ENCODE measurements at places on chromosomes 5 and 9.

DNA sequence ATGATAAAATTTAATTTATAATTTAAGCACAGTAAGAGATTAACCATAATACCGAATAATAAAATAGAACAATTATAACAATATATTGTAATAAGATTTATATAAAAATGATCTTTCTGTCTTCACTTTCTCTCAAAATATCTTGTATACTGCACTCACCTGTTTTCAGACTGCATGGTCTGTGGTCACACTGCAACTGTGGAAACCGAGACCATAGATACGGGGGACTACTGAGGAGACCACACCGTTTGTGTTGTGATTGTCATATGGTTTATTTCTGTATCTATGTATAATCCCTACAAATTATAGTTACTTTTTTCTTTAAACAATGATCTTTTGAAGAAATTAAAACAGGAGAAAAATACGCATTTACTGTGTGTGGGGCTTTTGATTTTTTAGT is 78.8 kb upstream of the TNFAIP8 start:
- DNase-seq = no peak

- no peak for DNase-seq
Observed at GRCh38 chr5:161311146-161311708, 235.3 kb downstream of the GABRB2 start.

DNA sequence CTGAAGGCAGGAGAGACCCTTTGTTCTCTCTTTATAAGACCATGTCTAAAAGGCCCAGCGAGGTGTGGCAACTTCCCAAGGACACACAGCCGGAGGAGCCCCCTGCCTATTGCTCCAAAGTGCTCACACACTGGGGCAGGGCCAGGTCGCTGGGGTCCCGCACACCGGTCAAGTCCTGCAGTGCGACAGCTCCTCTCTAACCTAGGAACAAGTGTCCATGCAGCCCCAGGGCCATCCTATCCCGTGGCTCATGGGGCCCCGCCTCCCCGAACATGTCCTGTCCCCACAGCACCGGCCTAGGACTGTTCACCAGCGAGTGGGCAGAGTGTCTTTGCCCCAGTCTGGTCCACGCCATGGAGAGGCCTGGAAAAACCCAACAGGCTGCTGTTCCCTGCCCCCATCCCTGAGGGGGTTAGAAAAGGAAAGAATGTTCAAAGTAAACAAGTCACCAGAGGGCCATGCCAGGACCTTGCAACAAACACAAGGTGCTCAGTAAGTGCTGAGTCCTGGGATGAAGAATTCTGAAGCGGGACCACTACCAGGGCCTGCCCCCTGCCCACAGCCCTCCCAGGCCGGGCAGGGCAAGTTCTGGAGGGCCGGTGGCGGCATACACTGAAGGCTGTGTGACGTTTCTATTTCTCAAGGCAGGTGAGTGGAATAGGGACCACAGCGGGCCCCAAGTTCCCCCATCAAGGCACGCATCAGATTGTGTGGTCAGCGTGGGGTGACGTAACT is 938 bp downstream of the NINJ1 start:
- DNase-seq = peak; percentile 44

DNA sequence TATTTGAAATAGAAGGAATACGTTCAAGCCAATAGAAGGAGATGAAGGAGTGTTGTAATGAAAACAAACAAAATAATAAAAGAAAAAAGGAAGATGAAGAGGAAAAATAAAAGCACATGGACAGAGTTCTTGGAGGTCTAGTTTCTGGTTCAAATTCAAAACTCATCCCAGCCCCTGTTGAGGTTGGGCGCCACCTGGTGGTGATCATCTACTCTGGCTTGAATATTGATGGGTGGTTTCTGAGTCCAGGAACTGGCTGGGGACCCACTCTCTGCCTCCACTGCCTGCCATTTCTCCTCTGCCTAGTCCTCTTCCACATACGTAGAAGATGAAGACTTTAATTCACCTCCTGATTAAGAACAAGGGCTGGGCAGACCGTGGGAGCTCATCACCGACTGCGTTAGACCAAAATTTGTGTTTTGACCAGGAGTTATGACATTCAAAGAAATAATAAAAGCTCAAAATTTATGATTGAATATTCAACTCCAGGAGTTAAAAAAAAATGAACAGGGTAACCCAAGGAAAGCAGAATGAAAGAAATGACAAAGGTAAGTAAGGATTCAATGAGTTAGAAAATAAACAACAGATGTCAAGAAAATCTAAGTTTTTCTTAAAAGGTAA is 99.0 kb upstream of the SLC1A3 start:
- DNase-seq = peak; percentile 44

DNA sequence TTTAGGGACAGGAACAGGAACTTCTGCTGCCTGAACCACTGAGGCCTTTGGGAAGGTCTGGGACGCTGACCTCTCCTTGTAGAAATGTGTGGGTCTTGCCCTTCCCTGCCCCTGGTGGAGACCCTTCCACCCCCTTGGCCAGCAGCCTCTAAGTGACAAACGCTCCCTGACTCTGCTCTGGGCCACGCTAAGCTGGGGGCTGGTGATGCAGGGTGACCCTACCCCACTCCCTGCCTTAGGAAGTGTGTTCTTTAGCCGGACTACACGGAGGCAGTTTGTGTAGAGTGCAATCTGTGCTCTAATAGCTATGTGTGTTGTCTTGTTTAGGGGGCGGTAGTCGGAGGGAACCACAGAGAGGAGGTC is 123.0 kb downstream of the COL23A1 start:
- no peak for DNase-seq

DNA sequence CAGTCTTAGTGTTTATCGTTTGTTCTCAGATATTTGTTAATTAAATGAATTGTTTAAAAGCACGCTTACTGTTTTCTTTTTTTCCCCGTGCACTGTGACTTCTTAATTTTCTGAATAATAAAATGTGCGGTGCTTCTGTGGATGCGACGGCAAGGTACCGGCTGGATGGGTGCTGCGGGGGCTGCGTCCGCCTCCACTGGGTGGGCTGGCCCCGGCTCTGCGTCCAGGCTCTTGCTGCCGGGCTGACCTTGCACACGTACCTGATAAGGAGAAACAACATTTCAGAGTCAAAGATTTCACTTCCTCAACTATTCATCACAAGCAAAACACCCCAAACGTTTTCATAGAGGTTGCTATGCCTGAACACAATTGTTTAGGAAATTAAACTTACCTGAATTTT is 404.0 kb upstream of the IRX1 start:
- no peak for DNase-seq

- DNase-seq = no peak
Observed at GRCh38 chr5:2891781-2892180, 140.3 kb upstream of the IRX2 start.

- DNase-seq = no peak
Observed at GRCh38 chr5:119022017-119022745, 33.8 kb upstream of the DTWD2 start.

DNA sequence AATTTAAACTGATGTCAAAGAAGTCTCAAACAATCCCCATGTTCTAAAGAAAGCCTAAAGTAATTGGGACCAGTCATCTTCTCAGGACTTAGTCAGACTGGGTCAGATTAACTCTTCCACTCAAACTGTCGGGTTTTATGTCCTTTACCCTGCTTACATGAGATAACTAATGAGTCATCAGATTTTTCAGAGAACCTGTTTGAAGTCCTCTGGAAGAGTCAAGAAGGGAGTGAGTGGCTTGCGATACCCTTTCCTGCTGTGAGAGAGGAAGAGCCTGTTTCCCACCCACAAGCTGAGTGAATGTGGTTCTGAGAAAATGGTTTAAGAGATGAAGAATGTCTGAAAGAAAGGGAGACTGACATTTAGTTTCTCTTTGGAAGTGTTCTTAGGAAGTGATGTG is 1866.7 kb upstream of the C9orf72 start:
- no peak for DNase-seq

DNA sequence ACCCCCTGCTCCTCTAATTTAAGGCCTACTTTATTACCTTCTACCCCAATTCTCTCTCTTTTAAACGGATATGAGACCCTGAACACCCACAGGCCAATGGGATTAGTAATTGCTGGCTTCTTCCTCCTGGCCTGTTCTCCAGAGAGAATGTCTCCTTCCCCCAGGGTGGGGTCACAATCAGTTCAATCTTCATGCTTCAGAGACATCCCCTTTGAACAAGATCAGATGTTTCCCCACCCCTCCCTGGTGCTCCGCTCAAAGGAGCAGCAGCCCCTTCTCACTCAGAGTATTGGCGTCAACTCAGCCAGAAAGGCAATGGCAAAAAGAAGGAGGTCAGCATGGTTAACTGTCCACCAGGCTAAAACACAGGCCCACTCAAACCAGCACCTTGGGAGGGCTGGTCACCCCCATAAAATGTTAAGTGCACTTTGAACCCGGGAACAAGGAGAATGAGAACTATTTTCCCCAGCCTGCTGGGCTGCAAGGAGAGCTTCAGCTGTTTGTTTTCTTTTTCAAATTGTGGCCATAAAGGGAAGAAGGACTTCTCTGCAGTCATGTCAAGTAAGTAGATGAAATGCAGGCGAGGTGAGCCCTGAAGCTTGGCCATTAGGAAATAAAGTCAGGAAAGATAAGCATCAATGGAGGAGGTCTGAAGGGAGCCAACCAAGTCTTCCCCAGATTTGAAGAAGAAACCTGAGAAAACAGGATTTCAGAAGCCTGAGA is 20.1 kb downstream of the LHFPL2 start:
- DNase-seq = no peak

GRCh38 chr9:14529629-14530028 is 163.6 kb downstream of the ZDHHC21 start:
- no peak for DNase-seq

- DNase-seq = no peak
Observed at GRCh38 chr5:72064801-72065570, 42.3 kb upstream of the MAP1B start.

All from stimulated activated CD4-positive, alpha-beta T cell treated with anti-CD3 and anti-CD28 coated beads, Interleukin-12 subunit alpha, Interleukin-12 subunit beta, amount 100 ng/mL, for 48 hours (primary cell).